ENCODE measurements at places on chromosomes 5 and 9.

DNA sequence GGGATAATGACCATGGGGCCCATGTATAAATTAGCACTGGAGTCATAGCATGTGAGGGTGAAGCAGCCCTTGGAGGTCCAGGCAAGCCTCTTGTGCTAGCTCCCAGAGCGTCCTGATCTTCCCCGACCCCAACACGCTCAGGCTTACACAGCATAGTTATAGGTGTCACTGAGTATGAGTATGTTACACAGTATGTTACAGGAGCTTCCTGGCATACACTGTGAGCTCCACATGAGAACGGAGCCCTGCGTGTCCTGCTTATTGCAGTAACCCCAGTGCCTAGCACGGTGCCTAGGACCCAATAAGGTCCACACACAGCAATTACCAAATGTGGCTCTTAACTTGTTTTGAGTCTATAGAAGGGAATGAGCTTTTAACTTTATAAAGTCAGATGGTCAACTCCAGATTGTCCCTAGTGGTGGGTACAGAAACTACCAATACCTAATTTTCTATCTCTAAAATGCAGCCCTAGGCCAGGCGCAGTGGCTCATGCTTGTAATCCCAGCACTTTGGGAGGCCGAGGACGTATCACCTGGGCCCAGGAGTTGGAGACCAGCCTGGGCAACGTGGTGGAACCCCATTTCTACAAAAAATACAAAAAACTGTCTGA lies 64.1 kb downstream of the PLAC8L1 start:
- H3K27me3 ChIP-seq = no peaks in the 10 kb centered on the region
- no peaks in the 10 kb centered on the region for H3K36me3 ChIP-seq
- no peak for DNase-seq
- H3K4me3 ChIP-seq = no peak overlapping the region
- H3K4me1 ChIP-seq = no peaks in the 10 kb centered on the region
- H3K27ac ChIP-seq = no peak overlapping the region

DNA sequence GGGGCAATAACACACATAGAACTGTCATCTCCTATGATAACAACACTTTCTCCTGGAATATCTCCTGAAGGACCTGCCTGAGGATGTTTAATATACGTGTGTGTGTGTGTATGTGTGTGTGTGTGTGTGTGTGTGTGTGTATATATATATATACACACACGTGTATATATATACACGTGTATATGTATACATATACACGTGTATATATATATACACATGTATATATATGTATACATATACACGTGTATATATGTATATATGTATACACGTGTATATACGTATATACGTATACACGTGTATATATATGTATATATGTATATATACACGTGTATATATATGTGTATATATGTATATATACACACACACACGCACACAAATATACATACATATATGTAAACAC lies 27.5 kb downstream of the CDH18 start:
- H3K4me3 ChIP-seq = no peak overlapping the region
- no peak for DNase-seq

DNA sequence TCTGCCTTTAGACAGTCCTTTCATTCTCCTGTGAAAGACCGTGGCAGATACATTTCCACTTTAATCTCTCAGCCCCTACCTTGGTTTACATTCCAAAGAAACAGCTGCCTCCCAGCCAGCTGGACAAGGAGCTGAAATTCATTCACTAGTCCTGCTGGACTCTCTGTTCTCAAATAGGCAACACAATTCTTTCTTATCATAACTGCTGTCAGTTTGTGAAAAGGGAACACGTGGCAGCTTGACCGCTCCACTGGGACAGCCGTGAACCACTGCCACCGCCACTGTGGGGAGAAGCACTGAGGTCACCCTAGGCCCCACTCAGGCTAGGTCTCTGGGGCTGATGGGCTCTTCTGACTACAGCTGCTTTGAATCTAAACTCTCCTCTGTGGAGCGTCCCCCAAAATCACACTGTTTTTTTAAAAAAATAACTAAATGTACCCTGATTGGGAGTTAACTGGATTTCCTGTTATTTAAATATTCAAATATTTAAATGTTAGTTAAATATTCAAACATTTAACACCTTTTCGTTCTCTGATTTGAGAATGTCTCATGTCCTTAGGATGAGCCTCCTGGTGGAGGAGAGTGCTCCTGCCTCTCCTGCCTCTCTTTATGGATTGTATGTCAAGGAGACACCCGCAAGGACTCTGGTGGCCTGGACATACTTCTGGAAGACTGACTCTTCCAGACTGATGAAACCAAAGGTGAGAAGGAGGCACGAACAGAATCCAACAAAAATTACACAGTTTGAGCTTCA lies 120.1 kb downstream of the BOD1 start:
- H3K27me3 ChIP-seq = peaks cover 14% of the 10 kb centered on the region
- no peak overlapping the region for H3K27ac ChIP-seq
- no peak overlapping the region for H3K4me3 ChIP-seq
- no peak for DNase-seq
- no peaks in the 10 kb centered on the region for H3K4me1 ChIP-seq

DNA sequence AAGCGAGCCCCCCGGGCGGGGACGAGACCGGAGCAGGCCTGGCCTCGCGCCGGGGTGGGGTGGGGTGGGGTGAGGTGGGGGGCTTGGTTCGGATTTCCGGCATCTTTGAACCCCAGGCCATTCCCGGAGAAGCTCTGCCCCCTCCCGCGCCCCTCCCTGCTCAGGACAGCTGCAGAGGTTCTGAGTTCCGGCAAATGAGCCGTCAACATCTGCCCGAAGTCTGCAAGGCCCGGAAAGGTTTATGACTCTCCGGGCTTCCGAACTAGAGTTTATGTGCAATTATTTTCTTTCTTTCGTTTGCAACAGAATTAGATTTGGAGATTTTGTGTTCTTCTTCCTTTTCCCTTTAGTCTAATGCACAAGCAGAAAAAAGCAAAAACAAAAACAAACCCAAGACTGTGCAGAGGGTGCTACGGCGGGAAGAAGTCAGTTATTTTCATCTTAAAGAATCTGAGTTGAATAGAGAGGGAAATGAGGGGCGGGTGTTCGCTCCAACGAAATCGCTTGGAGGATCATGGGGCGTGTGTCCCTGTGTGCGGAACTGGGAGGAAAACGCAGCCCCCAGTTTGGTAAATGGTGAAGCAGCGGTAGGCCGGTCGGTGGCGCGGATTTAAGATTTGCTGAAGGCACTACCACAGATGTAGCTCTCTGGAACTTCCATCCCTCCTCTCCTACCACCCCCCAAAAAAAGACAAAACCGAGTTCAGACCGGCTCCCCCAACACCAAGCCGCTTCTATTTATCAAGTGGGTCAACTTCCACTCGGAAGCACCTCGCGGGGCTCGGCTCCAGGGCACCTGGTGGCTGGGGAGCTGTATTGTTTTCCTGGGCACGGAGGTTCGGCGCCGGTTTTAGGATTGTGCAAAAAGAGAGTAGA lies 4.8 kb downstream of the LHX2 start:
- H3K27ac ChIP-seq = peak overlapping the region; percentile 55
- H3K36me3 ChIP-seq = no peaks in the 10 kb centered on the region
- peaks cover 38% of the 10 kb centered on the region for H3K4me1 ChIP-seq
- peaks cover 86% of the 10 kb centered on the region for H3K27me3 ChIP-seq
- H3K4me3 ChIP-seq = peak overlapping the region; percentile 39

DNA sequence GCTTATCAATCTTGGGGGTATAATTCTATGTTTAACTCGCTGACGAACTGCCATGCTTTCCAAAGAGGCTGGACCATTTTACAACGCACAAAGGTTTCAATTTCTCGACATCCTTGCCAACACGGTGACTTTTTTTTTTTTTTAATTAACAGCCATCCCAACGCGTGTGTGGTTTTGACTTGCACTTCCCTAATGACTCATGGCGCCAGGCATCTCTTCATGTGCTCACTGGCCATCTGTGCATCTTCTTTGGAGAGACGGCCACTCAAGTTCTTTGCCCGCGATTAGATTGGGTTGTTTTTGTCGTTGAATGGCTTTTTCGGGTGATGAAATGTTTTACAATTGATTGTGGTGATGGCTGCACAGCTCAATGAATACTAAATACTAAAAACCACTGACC lies 12.5 kb upstream of the CARD9 start:
- peak overlapping the region; percentile 3 for H3K4me3 ChIP-seq
- DNase-seq = no peak
- peak overlapping the region; percentile 42 for H3K27ac ChIP-seq

GRCh38 chr9:114456929-114457328 lies 48.3 kb downstream of the WHRN start:
- no peaks in the 10 kb centered on the region for H3K36me3 ChIP-seq
- H3K27me3 ChIP-seq = no peaks in the 10 kb centered on the region
- no peak overlapping the region for H3K4me3 ChIP-seq
- H3K4me1 ChIP-seq = peaks cover 13% of the 10 kb centered on the region
- no peak overlapping the region for H3K27ac ChIP-seq

GRCh38 chr9:31253800-31254762 lies 1130.4 kb upstream of the ACO1 start:
- H3K27ac ChIP-seq = no peak overlapping the region
- no peak overlapping the region for H3K4me3 ChIP-seq
- H3K36me3 ChIP-seq = no peaks in the 10 kb centered on the region
- H3K27me3 ChIP-seq = no peaks in the 10 kb centered on the region

- H3K36me3 ChIP-seq = no peaks in the 10 kb centered on the region
- H3K4me3 ChIP-seq = no peak overlapping the region
- no peak overlapping the region for H3K27ac ChIP-seq
- H3K27me3 ChIP-seq = peaks cover 67% of the 10 kb centered on the region
- DNase-seq = no peak
- peaks cover 37% of the 10 kb centered on the region for H3K4me1 ChIP-seq
Observed at GRCh38 chr5:966941-967340, 41.7 kb upstream of the NKD2 start.

DNA sequence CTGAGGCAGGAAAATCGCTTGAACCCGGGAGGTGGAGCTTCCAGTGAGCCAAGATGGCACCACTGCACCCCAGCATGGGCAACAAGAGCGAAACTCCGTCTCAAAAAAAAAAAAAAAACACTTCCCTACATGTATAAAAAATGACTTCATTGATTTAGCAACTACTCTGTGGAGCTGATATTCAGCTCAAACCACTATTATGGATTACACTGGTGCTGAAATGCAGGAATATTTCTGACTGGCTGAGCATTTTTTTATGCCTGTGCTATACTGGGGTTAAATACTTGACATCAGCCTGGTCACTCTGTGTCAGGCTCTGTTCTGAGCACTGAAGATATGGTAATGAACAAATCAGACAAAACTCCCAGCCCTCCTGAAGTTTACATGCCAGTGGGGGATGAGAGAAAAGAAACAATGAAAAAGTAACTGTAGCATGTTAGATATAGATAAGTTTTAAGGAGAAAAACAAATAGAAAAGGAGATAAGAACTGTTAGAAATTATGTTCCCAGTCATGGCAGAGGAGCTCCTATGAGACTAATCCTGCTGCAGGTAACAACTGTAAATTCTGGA lies 22.6 kb upstream of the TTC39B start:
- peaks cover 1% of the 10 kb centered on the region for H3K4me1 ChIP-seq
- H3K36me3 ChIP-seq = no peaks in the 10 kb centered on the region
- no peak overlapping the region for H3K27ac ChIP-seq
- DNase-seq = no peak
- H3K27me3 ChIP-seq = no peaks in the 10 kb centered on the region
- H3K4me3 ChIP-seq = no peak overlapping the region

DNA sequence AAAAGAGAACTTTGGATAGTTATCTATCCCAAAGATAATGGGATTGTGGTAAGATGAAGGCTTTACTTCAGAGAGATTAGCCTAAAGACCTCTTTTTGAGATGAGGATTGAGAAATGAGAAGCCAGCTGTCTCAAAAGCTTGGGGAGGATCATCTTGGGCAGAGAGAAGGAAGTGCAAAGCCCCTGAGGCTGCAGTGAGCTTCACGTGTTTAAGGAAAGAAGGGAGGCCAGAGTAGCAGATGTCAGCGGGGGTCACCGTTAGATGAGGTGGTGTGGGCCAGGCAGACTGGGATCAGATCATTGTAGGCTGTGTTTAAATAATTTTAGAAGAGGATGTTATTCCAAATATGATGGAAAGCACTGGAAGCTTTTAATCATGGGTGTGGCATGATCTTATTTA lies 270.1 kb downstream of the ARHGEF28 start:
- peaks cover 5% of the 10 kb centered on the region for H3K4me1 ChIP-seq
- H3K27me3 ChIP-seq = peaks cover 49% of the 10 kb centered on the region
- H3K36me3 ChIP-seq = no peaks in the 10 kb centered on the region

GRCh38 chr5:77031891-77032290 lies 1.7 kb downstream of the AGGF1 start:
- peak overlapping the region; percentile 96 for H3K4me3 ChIP-seq
- peak overlapping the region; percentile 96 for H3K27ac ChIP-seq
- DNase-seq = no peak
- H3K27me3 ChIP-seq = no peaks in the 10 kb centered on the region

DNA sequence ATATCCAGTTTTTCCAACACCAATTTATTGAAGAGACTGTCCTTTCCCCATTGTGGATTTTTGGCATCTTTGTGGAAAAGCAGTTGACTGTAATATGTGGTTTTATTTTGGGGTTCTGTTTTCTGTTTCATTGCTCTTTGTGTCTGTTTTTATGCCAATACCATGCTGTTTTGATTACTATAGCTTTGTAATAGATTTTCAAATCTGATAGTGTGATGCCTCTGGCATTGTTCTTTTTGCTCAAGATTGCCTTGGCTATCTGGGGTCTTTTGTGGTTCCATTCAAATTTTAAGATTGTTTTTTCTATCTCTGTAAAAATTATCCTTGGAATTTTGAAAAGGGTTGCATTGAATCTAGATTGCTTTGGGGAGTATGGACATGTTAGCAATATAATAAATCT lies 99.5 kb downstream of the NDUFAF2 start:
- no peak for DNase-seq
- H3K27me3 ChIP-seq = no peaks in the 10 kb centered on the region
- no peak overlapping the region for H3K27ac ChIP-seq
- H3K36me3 ChIP-seq = peaks cover 52% of the 10 kb centered on the region

DNA sequence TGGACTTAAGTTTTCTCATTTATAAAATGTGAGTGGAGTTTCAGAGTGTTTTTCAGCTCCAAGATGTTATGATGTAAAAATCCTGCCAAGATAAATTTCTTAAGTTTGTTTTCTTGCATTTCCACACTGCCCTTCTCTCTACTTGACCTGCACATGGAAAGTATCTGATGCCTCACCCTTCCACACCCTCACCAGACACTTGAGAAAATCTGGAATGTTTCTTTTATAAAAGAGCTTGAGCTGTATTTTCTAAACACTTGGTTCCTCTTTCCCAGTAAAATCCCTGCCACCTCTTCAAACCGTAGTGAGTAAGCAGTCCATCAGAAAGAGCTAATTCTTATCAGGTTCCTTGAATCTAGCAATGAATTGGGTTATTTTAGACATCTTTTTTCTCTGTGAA lies 42.9 kb downstream of the FOXD1 start:
- H3K27me3 ChIP-seq = peaks cover 34% of the 10 kb centered on the region
- no peaks in the 10 kb centered on the region for H3K36me3 ChIP-seq
- no peak for DNase-seq
- peaks cover 2% of the 10 kb centered on the region for H3K4me1 ChIP-seq
- H3K27ac ChIP-seq = no peak overlapping the region

- no peak overlapping the region for H3K27ac ChIP-seq
- H3K27me3 ChIP-seq = no peaks in the 10 kb centered on the region
- peaks cover 97% of the 10 kb centered on the region for H3K36me3 ChIP-seq
Observed at GRCh38 chr9:21854594-21854993, 52.2 kb downstream of the MTAP start.

- H3K4me3 ChIP-seq = no peak overlapping the region
- DNase-seq = no peak
- H3K36me3 ChIP-seq = no peaks in the 10 kb centered on the region
- H3K27me3 ChIP-seq = no peaks in the 10 kb centered on the region
Observed at GRCh38 chr5:44245935-44246334, 143.3 kb downstream of the FGF10 start.

- no peak overlapping the region for H3K27ac ChIP-seq
- no peak for DNase-seq
- peaks cover 2% of the 10 kb centered on the region for H3K27me3 ChIP-seq
- no peak overlapping the region for H3K4me3 ChIP-seq
- no peaks in the 10 kb centered on the region for H3K36me3 ChIP-seq
- no peaks in the 10 kb centered on the region for H3K4me1 ChIP-seq
Observed at GRCh38 chr9:84153885-84154284, 173.3 kb downstream of the RMI1 start.
